PC-3 (cell line): ENCODE measurements at places on chromosomes 5 and 9.
A peak's percentile ranks its signal among the peaks of the same experiment; 100 is the strongest.

DNA sequence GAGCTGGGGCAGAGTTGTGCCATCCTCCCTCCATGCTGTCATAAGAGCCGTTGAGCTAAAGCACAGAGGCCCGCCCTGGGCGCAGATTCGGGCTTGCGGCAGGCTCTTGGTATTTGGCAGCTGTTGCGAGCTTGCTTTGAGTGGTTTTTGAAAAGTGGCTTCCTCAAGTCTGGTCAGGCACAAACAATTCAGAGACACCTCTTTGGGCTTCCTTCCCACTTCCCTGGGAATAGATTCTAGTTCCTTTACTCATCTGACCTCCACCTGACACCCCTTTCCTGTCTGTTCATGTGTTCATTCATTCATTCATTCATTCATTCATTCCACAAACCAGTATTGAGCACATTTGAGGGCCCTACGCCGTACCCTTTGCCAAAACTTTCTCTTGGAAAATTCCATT lies 27.4 kb downstream of the NCS1 start:
- no peak for DNase-seq

DNA sequence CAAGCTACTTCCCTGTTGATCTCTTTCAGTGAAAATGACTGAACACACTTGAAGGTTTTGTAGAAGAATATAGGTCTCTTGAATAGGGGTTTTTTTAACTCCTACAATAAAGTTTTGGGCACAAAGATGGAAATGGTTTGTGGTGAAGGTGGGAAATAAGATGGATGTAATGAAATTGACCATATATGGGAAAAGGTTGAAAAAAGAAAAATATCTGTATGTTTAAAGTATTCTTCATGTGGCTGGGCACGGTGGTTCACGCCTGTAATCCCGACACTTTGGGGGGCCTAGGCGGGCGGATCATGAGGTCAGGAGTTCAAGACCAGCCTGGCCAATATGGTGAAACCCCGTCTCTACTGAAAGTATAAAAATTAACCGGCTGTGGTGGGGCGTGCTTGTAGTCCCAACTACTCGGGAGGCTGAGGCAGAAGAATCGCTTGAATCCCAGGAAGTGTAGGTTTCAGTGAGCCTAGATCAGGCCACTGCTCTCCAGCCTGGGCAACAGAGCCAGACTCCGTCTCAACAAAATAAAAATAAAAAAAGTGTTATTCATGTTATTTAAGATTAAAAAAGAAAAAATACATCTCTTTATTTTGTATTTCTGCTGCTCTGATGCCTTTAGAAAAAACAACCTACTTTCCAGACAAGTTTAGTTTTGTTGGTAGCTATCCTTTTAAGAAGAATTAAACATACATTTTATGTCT lies 2.2 kb downstream of the RBM27 start:
- DNase-seq = no peak

GRCh38 chr9:78103971-78104433 lies 72.4 kb upstream of the GNAQ start:
- DNase-seq = no peak

DNA sequence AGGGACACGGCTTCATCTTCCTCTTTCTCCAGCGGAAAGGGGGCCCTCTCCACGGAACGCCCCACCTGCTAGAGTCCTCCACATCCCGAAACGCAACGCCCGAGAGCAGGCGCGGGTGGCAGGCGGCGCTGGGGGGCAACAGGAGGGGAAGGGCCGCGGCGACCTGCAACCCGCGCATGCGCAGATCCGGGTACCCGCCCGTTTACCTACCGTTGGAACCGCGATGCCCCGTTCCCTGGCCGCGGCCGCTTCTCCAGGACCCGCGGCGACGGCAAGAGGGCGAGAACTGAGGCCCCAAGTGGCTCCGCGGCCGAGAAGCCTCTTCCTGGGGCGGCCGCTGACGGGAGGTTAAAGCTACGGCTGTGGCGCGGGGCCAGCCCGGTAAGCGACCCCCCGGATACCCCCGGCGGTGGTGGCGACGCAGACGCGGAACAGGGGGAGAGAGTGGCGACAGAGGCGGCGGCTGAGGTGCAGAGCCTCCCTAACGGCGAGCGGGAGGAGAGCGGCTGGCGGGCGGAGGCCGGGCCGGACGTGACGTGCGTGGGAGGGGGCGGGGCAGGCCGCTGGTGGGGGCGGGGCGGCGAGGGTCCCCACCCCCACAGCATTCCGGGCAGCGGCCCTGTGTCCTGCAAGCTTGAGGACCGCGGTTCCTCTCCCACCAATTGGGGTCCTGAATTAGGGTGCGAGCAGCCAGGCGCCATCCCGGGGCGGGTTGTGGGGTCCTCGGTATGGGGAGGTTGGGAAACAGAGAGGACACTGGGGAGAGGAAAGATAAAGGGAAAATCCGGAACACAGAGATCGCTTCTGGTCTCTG lies at the start of gene FAM13B:
TSS of gene FAM13B (minus strand) at position 508 of the 814 bp plus-strand sequence. CDS start 13,968 bp downstream, outside the sequence.
- peak; percentile 51 for DNase-seq

GRCh38 chr9:15213249-15213648 lies 93.8 kb downstream of the TTC39B start:
- no peak for DNase-seq

GRCh38 chr5:128441165-128441564 lies 96.9 kb downstream of the FBN2 start:
- DNase-seq = no peak

DNA sequence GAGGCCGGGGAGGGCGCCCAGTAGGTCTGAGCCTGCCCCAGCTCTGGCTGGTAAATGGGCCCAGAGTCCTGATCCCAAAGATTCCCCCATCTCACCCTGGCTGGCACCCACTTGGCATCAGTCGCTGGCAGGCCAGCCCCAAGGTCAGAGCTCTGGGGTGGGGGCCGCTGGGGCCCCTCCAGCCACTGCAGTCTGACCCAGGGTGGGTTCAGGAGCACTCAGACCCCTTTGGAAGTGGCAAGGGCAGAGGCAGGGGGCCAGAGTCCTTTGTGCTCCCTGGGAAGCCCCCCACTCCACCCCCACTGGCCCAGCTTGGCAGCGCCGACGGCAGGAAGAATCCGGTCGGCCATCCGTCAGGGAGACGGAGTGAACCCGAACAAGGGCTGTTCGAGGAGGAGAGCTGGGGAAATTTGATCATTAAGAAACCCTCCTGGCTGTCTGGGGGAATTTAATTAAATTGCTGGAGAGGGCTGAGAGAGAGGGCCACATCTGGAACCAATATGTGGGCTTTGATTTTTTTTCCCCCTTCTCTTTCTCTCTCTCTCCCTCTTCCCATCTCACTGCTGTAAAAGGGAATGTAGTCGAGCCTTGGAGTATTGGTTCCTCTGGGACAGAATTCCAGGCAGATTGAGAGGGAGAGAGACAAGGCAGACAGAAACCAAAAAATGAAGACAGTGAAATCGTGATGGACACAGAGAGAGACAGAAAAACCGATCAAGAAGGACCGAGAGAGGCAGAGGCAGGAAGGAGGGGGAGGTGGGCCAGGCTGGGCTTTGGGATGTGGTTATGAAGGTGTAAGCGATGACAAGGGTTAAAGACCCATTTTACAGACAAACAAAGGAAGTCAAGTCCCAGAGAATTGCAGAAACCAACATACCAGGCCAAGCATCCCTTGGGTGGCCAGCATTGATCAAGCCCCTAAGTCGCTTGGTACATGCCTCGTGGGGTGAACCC lies 8.1 kb upstream of the ASB6 start:
- no peak for DNase-seq

DNA sequence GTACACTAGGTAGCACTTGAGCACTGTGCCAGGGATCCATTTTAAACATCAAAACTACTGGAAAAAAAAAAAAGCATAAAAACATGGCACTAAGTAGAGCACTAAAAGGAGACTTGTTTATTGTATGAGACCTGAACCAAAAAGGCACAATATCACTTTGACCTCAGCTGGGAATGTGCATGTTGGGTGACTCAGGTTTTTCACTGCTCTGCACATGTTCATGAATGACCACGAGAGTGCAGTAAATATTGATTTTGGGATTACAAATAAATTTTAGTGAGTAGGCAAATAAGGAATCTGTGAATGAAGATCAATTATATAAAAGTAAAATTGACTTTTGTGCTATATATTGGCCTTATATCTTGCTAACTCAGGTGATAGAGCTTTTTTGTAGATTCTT lies 11.8 kb downstream of the RMI1 start:
- peak; percentile 64 for DNase-seq

- DNase-seq = no peak
Measured at GRCh38 chr5:12013351-12013750, 109.1 kb upstream of the CTNND2 start.

GRCh38 chr5:150279330-150280020 lies 10.1 kb downstream of the CAMK2A start:
- DNase-seq = no peak

DNA sequence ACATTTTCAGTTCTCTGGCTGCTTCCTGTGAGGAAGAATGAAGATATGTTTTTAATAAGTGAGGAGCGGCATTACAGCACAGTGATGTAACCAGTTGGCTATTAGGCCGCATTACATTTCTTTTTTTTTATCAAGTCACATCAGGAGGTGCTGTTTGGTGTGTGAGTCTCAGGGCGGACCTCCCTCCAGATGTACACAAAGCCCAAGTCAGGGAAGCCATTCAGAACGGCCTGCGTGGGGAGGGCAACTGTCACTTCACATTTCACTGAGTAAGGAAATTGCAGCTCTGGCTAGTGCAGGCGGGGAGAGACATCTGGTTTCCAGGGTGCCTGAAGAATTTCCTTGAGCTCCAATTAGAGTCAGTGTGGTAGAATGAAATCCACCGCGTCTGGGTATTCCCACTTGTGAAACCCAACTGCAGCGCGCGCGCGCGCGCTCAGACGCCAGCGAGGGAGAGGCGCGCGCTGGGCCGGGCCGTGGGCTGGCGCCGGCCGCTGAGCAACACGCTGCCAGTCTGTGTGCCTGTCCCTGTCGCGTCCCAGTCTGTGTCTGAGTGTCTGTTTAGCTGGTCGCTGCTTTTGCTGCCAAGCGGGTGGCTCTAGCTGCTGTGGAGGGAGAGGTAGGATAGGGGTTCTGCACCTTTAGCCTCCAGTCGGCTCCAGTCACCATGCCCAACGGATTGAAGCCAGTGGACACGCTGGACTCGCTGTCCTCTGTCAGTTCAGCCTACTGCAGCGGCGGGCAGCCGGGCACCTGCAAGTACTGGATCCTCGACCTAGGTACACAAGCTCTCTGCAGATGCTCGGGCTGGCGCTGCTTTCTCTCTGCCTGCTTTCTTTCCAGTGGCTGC lies 140.8 kb upstream of the OTULINL start:
- no peak for DNase-seq

GRCh38 chr9:121321016-121321503 lies 49.0 kb downstream of the STOM start:
- no peak for DNase-seq

DNA sequence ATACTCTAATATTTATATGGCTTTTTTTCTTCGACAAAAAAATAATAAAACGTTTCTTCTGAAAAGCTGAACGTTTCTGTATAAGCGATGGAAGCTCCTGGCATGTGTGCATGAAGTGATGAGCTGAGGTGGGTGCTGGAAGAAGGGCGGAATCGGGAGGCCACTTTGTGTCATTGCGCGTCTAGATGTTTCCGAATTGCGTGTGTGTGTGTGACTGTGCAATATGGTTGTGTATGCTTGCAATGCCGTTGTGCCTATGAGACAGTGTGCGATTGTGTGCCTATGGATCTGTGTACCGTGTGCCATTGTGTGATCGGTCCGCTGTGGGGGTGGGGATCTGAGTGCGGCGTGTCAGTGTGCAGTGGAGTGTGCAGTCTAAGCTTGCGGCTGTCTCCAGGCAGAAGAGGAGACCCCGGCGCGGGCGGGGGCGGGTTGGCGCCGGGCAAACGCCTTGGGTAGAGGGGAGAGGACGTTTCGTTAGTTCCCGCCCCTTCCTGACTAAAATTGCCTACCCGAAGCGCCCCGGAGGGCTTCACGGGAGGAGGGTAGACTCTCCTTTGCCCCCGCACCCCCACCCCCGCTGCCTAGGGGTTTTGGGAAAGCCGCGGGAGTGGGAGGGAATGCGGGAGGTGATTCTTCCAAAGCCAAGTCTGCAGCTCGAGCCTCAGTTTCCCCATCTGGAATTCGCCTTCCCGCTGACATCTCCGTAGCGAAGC lies 24.2 kb downstream of the PCDHGC5 start:
- DNase-seq = no peak

- DNase-seq = peak; percentile 77
Measured at GRCh38 chr5:180353048-180353979, at the start of gene GFPT2. GFPT2 (minus strand) TSS chr5:180353336; CDS start chr5:180353217, 119 bp downstream.

DNA sequence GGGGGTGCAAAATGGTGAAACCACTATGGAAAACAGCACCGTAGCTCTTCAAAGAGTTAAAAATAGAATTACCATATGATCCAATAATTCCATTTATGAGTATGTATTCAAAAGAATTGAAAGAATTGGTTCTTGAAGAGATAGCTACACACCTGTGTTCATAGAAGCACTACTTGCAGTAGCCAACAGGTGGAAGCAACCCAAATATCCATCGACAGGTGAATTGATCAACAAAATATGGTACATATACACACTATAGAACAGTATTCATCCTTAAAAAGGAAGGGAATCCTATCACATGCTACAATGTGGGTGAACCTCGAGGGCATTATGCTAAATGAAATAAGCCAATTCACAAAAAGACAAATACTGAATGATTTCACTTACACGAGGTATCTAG lies 85.7 kb upstream of the VCAN start:
- no peak for DNase-seq

- peak; percentile 44 for DNase-seq
Measured at GRCh38 chr9:110538647-110539041, 40.9 kb downstream of the SVEP1 start.

- no peak for DNase-seq
Measured at GRCh38 chr9:124766815-124767554, 4.1 kb downstream of the NR6A1 start.

DNA sequence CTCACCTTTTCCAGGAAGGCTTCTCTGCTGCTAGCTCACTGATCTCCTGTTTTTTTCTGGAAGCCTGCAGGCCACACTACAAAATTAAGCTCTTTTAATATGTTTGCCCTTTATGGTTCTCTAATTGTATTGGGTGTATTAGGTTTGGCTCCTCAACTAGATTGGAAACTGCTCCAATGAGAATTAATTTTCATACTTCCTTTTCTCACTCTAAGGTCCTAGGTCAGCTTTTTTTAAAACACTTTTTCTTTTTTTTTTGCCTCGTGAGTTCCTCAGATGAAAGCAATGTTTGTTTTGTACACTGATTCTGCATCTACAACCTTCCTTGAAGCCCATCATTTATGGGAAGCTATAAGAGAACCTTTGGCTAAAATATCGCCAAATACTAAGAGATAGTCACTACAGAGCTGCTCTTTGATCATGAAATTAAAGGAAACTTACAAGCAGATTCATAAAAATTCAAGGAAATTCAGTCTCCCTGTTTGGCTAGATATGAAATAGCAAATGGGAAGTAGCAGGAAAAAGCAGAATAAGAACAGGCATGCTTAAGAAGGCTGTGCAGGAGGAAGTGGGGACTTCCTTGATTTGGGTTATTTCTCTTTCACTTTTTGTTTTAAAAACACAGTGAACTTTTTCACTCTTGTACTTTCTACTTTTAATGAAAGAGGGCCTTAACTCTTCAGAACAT lies 55.2 kb upstream of the FYB1 start:
- DNase-seq = no peak

- DNase-seq = no peak
Measured at GRCh38 chr9:68983522-68984424, 30.1 kb downstream of the PRKACG start.

GRCh38 chr5:40634154-40634553 lies 45.6 kb upstream of the PTGER4 start:
- no peak for DNase-seq
